Occipital lobe (tissue), 3 donors: ENCODE measurements at places on chromosomes 4 and X.

DNA sequence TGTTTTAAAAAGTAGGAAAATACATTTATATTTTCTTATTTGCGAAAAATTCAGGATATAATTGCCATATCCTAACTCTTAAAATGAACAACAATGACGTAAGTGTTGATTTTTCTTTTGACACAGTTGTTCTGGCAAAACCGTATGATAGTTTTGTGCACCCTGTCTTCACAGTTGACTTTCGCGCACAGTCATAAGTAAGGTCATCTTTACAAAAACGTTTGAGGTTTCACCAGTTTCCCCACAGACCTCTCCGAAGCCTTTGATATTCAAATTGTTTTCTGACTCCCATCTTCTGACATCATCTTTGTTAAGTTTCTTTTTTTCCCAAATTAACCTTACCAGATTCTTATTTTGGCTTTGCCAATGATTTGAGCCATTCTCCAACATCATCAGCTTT lies 48.1 kb upstream of the ATXN3L start:
- no peak for DNase-seq

DNA sequence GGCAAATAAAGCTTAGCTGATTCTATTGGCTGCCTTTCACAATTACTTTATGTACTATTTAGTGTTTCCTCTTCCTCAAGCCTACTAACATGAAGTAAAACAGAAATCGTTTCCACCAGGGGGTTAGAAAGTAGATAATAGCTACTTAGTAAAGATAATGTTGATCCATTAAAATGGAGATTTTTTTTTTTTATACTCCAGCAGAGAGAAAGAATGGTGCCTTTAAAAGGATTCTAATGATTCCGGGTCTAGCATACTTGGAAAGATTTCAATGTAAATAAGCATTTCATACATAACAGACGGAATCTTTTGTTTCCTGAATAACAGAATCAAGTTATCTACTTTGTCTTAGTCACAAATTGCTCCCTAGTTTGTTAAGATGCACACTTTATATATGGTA lies 37.1 kb downstream of the GK start:
- no peak for DNase-seq

DNA sequence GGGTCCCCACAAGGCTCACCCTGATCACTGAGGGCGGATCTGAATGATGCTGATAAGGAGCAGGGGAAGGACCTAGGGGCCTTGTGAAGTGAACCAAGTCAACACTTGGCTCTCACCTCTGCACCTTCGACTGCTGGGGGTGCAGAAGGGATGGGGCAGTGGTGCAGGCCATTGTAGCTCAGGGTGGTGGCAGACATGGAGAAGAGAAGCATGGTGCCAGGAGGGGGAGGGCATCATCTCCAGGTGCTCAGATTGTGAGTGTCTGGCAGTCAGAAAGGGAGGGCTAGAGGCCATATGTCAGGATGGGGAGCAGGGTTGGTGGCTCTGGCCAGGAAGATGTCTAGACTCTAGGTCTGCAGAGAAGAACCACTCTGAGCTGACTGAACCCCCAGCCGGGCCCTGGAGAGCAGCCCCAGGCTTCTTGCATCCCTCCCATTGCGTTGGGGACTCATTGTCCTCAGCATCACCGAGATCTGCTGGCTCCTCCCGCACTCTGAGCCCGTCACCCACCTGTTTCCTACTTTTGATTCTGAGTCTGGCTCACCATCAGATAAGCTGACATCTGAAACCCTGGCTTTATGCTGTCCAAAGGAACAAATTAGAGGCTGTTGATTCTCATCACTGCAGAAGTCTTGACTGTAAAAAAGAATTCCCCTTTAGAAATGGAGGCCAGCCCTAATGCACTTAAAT lies 3.8 kb downstream of the APLN start:
- DNase-seq = no peak

DNA sequence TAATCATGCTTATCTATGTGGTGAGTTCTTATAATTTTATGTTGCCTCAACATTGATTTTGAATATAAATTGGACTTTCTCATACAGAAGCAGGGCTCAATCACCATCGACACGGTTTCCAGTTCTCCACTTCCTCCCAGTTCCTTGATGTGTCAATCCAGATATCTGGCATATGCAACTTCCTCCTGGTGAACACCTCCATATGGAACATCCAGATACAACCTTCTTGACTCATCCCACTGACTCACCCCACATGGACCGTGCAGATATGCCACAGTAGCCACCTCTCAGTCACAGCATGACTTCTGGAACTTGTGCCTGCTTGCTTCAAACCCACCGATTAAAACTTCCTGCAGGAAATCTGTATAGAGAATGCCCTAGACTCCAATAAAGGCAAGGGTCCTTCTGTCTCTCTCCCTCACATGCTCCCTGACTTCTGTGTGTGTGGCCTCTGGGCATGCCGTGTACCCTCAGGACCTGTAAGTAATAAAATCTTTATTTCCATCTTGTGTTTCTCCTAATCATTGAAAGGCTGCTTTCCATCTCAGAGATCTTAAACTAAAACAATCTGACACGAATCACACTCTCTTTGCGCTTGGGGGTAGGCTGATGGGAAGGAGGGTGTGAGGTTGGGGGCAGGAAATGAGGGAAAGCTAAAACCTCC lies 67.0 kb downstream of the HTRA3 start:
- no peak for DNase-seq

GRCh38 chr4:118322831-118323502 lies 29.8 kb downstream of the PRSS12 start:
- no peak for DNase-seq

DNA sequence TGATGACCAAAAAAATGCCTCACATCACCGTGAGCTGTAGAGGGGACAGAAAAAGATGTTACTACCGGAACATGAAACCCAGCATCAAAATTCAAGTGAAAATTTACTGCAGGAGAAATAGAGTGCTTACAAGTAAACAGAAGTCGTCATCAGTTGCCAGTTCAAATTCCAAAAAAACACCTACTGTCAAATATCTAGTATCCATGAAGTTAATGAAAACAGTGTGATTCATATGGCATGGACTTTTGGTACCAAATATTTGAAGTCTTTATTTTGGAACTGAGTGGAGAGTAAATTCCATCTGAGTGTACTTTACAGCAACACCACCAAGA lies 388.9 kb upstream of the SPOCK3 start:
- no peak for DNase-seq

GRCh38 chr4:5463936-5464650 lies 244.3 kb downstream of the EVC2 start:
- DNase-seq = no peak

- no peak for DNase-seq
Observed at GRCh38 chrX:1212532-1212931, at the start of gene CRLF2. TSS of gene CRLF2 (minus strand) at chrX:1212649. CDS start at chrX:1212634, 15 bp downstream.

GRCh38 chr4:150079081-150079581 lies 886 bp downstream of the DCLK2 start:
- DNase-seq = peak; percentile 44

DNA sequence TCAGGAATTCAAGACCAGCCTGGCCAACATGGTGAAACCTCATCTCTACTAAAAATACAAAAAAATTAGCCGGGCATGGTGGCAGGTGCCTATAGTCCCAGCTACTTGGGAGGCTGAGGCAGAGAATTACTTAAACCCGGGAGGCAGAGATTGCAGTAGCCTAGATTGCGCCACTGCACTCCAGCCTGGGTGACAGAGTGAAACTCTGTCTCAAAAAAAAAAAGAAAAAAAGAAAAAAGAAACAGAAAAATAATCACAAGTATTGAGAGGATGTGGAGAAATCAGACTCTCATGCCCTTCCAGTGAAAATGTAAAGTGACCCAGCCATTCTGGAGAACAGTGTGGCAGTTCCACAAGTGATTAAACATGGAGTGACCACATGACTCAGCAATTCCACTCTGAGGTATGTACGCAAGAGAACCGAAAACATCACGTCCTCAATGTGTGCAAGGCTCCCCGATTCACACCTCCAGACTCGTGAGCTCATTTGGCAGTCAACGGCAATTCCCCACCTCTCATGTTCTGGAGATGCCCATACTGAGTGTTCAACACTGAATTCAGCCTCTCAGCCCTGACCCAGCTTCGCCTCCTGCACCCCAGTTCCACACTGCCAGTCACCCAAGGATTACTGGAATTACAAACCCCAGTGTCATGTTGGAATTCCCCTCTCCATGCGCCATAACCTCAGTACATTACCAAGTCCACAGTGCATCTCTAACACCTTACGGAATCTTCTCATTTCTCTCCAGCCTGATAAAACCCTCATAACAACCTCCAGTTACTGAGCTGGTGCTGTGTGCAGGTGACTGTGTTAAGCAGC lies 21.1 kb downstream of the ACOX3 start:
- DNase-seq = no peak

GRCh38 chrX:146967306-146967705 lies 152.8 kb upstream of the CXorf51A start:
- DNase-seq = no peak

- no peak for DNase-seq
Observed at GRCh38 chr4:65391382-65391781, 278.9 kb downstream of the EPHA5 start.

DNA sequence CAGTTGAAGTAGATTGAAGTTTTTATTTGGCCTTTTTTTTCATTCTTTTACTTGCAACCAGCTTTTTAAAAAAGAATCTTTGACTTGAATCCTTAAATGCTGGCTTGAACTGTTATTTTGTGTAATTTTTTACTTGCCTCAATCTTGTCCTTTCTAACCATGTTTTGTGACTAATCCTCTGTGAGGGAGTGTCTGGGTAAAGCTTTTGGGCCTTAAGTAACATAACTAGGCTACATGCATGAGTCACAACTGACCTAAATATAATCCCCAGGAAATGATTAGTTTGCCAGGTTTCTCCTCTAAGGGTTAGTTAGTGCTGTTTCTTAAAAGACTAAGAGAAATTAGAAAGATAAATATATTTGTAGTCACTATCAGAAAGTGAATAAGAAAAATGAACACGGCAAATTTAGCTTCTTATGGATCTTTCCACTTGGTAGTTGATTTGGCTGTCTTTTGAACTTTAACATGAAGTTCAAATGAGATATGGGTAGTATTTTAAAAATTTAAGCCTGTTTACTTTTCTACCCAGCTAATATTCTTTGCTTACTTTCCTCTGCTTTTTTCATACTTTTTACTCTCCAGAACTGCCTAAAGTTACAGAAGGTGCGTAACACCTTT lies 13.0 kb downstream of the EXOC1 start:
- DNase-seq = no peak

DNA sequence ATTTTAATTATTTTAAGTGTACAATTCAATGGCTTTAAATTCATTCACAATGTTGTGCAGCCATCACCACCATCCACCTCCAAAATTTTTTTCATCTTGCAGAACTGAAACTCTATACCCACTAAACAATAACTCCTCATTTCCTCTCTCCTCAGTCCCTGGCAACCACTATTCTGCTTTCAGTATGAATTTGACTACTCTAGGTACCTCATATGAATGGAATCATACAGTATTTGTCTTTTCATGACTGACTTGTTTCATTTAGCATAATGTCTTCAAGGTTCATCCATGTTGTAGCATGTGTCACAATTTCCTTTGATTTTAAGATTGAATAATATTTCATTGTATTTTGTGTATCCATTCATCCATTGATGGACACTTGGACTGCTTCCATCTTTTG lies 46.9 kb downstream of the KIF4A start:
- no peak for DNase-seq

- no peak for DNase-seq
Observed at GRCh38 chr4:155237567-155237966, 29.1 kb downstream of the NPY2R start.

DNA sequence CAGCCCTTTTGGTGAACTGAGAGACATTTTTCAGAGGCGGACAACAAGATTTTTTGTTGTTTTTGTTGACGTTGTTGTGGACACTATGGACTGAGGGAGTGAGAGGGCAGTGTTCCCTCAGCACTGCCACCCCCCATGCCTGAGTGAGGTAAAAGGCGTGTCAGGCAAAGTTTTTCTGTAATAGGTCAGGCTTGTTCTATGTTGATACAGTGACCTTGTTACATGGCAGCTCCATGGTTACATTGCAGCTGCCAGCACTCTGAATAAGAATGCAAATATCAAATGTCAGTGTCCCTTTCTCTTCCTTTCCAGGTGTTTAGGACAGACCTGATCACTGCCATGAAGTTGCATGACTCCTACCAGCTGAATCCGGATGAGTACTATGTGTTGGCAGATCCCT lies 36.6 kb downstream of the JADE1 start:
- DNase-seq = no peak

DNA sequence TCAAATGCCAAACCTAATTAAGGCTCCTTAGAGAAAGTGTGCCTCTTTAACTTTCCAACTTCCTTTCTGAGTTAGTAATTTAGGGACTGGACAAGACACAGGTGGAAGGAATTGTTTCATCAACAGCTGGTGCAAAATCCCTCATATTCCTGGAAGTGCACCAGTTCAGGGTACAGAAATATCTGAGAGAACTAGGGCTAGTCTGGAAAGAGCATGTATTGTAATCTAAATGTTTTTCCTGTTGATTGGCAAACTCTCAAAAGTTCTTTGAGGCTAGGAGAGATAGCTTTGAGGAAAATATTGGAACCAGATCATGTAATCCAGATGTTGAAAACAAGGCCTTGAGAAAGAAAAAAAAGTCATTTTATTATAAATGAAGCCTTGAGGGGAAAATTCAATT lies 98.1 kb upstream of the C1GALT1C1 start:
- DNase-seq = no peak
